ENCODE measurements at places on chromosomes 7 and 10. TPM values are rescaled to one million over a fixed set of nuclear protein-coding genes. Genes with fewer than 3 reads are reported as not detected.

DNA sequence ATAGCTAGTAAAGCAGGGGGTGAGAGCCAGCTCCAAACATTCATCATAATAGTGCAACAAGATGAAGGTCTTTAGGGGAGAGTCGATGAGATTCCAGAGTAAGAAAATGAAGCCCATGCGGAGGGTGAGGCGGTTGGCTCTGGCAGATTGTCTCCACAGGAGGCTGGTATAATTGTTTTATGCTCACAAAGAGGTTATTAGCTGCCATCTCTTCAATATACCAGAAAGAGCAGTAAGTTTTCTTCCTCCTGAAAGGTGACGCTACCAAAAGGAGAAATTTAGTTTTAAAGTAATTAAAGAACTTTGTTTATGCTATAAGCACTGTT, 59.2 kb upstream of the KCNIP2 start:
- DNase-seq, result no peak

SKIDA1 gene
- 0.56 TPM for total RNA-seq

DNA sequence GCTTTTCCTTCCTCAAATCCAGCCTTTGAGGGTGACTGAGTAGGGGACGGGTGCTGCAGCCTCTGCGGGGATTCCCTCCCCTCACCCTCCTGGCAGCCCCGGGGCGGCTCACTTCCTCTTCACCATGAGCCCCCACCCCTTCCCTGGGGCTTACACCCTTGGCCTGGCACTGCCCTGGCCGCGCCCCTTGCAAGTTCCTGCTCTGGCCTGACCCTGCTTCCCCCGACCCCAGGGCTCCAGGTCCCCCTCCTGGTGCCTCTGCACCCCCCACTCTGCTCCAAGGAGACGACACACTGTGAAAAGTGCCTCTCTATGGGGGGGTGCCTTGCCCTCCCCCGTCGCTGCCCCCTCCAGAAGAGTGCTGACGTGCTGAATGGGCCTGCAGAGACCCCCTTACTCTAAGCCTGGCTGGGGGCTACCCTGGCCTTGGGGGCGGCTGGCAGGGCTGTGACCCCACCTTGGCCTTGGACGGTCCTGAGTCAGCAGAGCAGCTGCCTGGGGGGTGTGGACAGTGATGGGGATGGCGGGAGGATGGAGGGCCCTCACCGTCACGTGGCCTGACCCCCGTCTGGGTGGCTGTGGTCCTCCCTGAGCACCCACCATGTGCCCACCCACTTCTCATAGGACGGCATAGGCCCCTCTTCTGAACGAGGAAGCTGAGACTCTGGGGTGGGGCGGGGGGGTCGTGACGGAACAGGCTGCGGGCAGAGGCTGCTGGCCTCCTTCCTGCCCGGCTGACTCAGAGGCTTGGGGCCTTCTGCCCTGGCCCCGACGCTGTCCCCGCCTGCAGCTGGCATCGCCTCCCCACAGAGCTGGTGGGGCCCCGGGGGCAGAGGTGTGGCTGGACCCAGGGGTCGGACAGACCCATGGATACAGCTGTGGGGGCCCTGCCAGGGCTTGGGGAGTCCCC, 9.8 kb downstream of the LFNG start:
- peak; percentile 52 for DNase-seq

- DNase-seq, result peak; percentile 7
Measured at GRCh38 chr10:98664329-98665042, 217.8 kb upstream of the HPS1 start.

- peak; percentile 87 for DNase-seq
Measured at GRCh38 chr7:139995017-139995915, 67.5 kb downstream of the PARP12 start.

FASTK gene
- total RNA-seq, result 41.9 TPM

DNA sequence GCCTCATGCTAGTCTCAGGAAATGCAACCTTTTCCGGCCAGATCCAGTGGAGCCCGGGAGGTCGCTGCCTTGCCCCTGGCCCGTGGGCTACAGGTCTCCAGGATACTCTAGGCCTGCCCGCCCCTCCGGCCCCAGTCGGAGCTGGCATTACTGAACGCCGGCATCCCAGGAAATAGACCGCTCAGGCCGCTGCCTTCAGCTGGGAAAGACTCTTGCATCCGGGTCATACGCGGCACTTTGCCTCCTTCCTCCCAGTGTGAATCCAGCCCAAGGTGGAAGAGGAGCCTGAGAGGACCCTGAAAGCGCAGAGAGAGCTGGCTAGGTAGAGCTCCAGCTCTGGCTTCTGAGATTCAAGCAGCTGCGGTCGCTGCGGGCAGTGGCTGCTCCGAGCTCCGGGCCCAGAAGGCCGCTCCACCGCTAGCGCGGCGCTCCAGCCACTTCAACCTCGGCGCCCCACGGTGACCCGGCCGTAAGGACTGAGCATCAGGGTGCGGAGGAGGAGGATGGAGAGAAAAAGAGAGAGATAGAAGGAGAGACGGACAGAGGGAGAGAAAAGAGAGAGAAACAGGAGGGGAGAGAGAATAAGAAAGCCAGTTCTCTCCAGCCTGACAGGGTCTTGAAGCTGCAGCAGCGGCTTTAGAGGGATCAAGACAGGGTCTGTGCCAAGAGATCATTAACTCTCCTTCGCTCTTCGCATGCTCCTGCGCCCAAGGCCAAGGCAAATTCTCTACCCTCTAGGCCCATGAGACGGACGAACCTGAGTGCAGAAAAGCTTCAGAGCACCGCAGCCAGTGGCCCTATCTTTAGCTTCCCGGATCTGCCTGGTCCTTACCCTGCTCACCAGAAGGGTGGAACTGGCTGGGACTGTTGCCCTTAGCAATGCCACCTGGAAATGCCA, 1.8 kb upstream of the HOXA10 start:
- no peak for DNase-seq

DNA sequence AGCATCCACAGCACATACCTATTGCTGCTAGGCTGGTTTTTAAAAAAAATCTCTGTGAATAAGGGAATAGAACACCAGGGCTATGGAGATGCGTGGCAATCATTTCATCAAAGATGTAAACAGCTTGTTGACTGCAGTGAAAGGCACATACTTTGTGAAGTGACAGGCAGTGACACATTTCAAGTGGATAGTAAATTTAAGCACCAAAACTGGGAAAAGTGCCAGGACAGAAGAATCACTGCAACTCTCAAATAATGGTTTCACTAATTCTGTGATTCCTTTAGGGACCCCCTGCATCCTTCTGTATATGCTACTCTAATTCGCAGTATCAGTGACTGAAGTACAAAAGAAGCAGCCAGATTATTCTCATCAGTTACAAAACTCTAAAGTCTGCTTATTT, 145.2 kb upstream of the KLF14 start:
- DNase-seq, result peak; percentile 30

- DNase-seq, result peak; percentile 97
Measured at GRCh38 chr10:97542169-97543024, 30.2 kb upstream of the ANKRD2 start.

GRCh38 chr10:24459836-24460235, 250.9 kb downstream of the KIAA1217 start:
- DNase-seq, result no peak

GRCh38 chr7:78022165-78022564, 223.6 kb downstream of the PHTF2 start:
- no peak for DNase-seq

DNA sequence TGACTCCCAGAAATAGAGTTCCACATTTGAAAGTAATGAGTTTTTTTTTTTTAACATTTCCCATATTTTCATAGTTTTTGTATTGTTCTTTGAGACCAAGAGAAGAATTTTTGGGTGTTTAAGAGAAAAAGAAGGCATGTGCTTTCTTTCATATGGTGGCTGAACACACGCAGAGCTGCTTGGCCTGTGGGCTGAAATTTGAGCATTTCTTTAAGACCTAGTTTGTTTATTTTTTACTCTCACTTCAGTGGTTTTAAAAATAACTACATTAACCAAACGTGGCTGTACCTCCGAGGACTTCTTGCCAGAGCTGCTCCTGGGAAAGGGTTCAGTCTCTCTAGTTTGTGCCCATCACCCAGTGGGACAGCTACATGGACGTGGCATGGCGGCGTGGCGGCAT, 58.3 kb downstream of the INPP5A start:
- DNase-seq, result peak; percentile 39

GRCh38 chr10:118163217-118163616, 116.5 kb upstream of the RAB11FIP2 start:
- DNase-seq, result no peak

GRCh38 chr7:65846008-65846570, 26.8 kb upstream of the VKORC1L1 start:
- DNase-seq, result no peak

DNA sequence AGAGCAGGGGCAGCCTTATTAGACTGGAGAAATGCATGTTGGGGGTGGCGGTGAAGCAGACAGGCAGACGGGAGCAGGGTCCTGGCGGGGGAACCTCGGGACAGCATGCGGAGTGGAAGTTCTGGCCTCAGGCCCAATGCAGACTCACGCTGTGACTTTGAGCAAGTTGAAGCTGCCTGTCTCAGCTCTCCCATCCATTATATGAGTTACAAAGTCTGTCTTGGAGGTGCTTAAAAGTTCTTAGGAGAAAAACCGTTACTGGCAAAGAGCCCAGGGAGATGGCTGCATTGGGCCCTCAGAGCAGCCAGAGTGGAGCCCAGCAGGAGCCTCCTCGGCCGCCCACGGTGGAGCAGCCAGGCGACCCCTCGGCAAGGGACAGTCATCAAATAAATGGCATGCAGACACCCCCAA, 509.5 kb downstream of the PLXNA4 start:
- peak; percentile 48 for DNase-seq

DNA sequence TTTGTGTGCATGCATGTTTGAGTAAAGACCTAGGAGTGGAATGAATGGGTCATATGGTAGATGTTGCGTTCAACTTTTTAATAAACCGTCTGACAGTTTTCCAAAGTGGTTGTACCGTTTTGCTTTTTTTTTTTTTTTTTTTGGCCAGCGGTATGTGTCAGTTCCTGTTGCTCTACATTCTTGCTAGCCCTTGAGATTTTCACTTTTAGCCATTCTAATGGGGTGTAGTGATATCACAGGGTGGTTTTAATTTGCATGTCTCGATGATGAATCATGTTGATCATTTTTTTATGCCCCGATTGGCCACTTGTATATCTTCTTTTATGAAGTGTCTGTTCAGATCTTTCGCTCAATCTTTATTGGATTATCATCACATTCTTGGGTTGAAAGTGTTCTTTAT, 320.7 kb downstream of the CAMK1D start:
- no peak for DNase-seq

Measured in IMR-90 (cell line).